ENCODE measurements at places on chromosomes 16 and 17. TPM values are rescaled to one million over a fixed set of nuclear protein-coding genes. Genes with fewer than 3 reads are reported as not detected.

Gene KRT15
- 0.83 TPM for polyA plus RNA-seq

- no peak for DNase-seq
Observed at GRCh38 chr16:61005952-61006351, 1030.3 kb downstream of the CDH8 start.

DNA sequence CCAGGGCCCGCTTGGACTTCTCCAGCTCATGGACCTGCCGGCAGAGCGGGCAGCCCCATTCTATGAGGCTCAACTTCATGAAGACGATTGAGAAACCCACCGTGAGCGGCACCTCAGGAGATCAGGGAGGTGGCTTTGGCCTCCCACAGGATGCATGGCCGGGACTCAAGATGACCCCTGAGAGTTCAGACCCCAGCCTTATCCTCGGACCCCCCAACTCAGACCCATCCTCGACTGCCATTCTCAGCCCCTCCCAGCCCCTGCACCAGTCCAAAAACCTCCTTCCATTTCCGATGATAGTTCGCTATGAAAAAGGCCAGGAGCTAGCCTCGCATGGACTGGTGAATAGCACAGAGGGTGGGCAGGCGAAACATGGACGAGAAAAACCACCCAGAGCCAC lies 71.0 kb downstream of the NDE1 start:
- no peak for DNase-seq

- no peak for DNase-seq
Observed at GRCh38 chr16:20865420-20866131, 34.6 kb downstream of the DCUN1D3 start.

- DNase-seq = no peak
Observed at GRCh38 chr16:81560979-81561657, 116.5 kb downstream of the CMIP start.

Gene CBFB
- polyA plus RNA-seq = 27.8 TPM

Gene KRTAP3-2
- not detected for polyA plus RNA-seq

GRCh38 chr16:55126456-55126855 lies 195.8 kb downstream of the IRX5 start:
- no peak for DNase-seq

Gene CEMP1
- polyA plus RNA-seq = not detected
